ENCODE measurements at places on chromosomes 5 and 9. TPM values are rescaled to one million over a fixed set of nuclear protein-coding genes. Genes with fewer than 3 reads are reported as not detected.

Gene ECSCR
- polyA plus RNA-seq, result not detected

Gene BHMT2
- not detected for polyA plus RNA-seq

Gene ENHO
- polyA plus RNA-seq, result not detected

Gene RAI14
- polyA plus RNA-seq, result 1.2 TPM

Gene MARCHF11
- not detected for polyA plus RNA-seq

Gene ZNF622
- polyA plus RNA-seq, result 63.7 TPM

Gene SLC1A3
- not detected for polyA plus RNA-seq

Gene SLC44A1
- 12.1 TPM for polyA plus RNA-seq

Gene TMEM167A
- 51.6 TPM for polyA plus RNA-seq

Gene C9
- not detected for polyA plus RNA-seq

Gene NELFB
- polyA plus RNA-seq, result 34.2 TPM

Gene SCGB3A2
- polyA plus RNA-seq, result not detected

Gene WDR5
- polyA plus RNA-seq, result 12.5 TPM

Gene SLIT3
- polyA plus RNA-seq, result not detected

Gene GBGT1
- 1.7 TPM for polyA plus RNA-seq

Gene NR6A1
- 0.03 TPM for polyA plus RNA-seq

Gene KLF4
- 0.13 TPM for polyA plus RNA-seq

Gene CEMIP2
- polyA plus RNA-seq, result 7.3 TPM

Gene IL3
- polyA plus RNA-seq, result not detected
